ENCODE measurements at places on chromosomes 16 and 17.

- DNase-seq = peak; percentile 84
Observed at GRCh38 chr16:85829751-85830445, 30.4 kb downstream of the COX4I1 start.

DNA sequence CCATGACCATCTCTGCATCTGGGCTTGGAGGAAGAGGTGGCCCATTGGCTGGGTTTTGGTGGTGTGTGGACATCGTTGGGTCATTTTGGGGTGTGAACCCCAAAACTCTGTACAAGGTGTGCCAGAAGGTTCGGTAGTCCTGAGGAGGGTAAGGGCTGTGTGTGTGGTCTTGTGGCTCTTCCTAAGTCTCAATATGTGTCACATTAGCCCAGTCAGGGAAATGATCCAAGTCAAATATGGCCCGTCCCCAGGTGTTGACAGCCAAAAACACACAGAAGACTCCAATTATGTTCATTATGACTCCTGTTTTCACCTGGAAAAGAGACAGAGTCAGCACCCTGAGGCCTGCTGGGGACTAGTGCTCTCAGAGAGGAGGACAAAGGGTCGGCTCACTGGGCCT, 27.1 kb downstream of the SLC13A5 start:
- DNase-seq = no peak

- DNase-seq = peak; percentile 4
Observed at GRCh38 chr17:63555500-63556156, 5.4 kb downstream of the DCAF7 start.

GRCh38 chr16:50407351-50407750, 38.6 kb upstream of the BRD7 start:
- DNase-seq = no peak
